ENCODE measurements at places on chromosomes 13 and 19.

DNA sequence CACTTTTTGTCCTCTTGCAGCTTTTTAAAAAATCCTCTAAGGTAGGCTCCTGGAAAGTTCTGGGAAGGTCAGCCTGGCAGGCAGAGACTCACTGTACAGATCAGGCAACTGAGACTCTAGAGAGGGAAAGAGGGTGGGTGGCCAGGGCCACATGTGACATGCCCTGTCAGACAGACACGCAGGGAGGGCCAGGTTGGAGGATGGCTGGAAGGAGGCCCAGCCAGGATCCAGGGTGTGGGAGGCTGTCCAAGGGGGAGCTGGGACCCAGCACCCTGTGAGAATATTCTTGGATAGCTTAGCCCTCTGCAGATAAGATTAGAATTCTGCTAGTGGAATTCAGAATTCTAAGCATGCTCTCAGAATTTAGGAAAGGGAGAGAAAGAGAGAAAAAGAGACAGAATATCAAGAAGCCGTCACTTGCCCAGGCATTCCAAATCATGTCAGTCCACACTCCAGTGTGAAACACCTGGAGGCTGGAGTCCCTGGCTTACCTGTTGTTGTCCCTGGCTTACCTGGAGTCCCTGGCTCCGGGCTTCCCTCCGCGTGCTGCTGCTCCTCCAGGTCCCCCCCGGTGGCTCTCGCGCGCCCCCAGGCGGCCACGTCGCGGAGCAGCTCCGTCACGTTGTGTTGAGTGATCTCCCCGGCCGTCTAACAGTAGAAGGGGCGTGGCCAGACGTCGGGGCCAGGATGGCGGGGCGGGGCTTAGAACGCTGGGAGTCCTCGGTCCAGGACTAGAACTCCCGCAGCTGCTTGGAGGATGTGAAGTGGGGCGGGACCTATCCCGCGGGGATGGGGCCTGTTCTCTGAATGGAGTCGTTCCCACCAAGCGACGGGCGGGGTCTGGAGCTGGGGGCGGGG lies 2.8 kb upstream of the TNNI3 start:
- peak; percentile 61 for DNase-seq

DNA sequence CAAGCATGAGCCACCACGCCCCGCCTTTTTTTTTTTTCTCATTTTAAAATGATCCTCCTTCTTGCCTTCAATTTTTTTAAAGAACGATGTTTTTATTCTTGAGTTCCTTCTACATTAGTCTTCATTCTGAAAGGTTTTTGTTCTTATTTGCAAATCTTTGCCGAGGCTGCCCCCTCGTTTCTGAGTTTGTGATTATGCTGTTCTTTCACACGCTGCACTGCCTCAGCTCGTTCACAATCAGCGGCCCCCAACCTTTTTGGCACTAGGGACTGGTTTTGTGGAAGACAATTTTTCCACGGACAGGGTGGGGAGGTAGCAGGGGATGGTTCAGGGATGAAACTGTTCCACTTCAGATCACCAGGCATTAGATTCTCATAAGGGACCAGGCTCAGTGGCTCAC lies 26.6 kb downstream of the ZNF787 start:
- no peak for DNase-seq

- no peak for DNase-seq
Observed at GRCh38 chr19:50874211-50874610, 972 bp downstream of the KLK2 start.

DNA sequence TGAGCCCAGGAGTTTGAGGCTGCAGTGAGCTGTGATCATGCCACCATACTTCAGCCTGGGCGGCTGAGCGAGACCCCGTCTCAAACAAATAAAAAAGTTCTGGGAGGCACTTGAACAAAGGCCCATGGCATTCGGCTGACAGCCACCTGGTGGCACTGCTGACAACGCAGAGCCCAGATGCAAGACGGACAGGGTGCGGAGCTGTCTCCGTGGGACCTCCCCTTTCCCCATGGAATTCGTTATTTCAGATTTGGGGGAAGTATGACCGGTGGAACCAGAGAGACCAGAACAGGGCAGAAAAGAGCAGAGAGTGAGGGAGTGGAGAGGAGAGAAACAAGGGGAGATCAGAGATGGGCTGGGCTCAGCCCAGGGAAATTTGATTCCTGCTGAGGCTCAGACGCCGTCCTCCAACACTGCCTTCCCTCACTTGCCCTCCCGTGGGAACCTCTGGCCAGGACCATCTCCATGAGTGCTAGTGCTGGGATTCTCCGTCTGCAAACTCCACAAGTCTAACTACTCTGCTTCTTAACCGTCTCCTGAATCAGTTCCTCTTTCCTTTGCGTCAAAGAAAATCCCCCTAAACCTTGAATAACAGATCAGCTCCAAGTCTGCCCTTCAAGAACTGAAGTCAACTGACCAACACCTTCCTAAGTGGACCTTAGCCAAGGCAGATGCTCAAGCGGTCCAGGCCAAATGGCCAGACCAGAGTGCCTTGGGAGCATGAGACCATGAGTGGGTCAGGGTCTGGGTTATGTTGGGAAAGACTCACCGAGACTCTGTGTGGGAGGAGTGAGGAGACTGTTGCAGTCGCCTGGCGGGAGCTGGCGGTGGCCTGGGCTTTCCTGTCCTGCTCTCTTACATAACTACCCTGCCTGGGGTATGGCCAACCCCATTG lies 11.9 kb upstream of the ATF5 start:
- DNase-seq: no peak

DNA sequence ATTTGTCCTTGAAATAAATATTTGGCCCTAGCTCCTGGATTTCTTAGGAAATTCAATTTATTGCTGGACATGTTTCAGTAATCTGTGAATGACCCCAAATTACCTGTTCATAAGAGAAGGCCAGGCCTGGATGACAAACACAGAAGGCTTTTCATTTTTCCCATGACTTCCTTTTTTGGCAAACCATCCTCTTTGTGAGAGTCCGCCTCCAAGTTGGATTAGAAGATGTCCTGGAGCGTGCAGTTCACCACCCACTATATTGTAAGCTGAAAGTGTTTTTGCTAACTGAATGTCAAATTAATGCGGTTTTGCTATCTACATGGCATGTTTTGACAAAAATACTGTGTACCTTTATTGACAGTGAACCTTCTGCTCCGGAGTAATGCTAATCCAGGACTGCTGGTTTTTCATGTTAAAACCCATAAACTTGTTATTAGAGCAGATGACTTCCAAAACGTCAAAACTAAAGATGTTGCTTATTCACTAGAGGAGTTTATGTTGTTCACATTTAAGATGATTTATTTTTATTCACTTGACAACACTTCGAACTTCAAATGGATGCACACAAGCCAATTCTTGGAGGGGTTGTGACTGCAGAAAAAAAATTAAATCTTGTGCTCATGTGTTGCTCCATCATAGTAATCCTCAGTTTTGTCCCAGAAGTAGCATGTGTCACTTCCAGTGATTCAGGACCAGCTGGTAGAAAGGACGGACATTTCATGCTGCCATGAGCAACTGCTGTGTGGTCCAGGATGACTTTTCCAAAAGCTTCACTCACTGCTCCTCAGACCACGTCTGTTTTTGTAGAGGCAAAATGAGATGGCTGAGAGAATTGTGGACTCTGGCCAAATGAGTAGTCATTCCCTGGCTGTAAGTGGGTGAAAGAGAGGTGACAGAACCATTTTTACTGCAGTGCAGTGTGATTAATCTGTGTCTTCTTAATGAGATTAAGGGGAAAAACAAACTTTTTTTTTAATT lies 71.0 kb downstream of the ITGBL1 start:
- no peak for DNase-seq

- no peak for DNase-seq
Observed at GRCh38 chr19:4503132-4503824, 15.0 kb downstream of the PLIN4 start.

DNA sequence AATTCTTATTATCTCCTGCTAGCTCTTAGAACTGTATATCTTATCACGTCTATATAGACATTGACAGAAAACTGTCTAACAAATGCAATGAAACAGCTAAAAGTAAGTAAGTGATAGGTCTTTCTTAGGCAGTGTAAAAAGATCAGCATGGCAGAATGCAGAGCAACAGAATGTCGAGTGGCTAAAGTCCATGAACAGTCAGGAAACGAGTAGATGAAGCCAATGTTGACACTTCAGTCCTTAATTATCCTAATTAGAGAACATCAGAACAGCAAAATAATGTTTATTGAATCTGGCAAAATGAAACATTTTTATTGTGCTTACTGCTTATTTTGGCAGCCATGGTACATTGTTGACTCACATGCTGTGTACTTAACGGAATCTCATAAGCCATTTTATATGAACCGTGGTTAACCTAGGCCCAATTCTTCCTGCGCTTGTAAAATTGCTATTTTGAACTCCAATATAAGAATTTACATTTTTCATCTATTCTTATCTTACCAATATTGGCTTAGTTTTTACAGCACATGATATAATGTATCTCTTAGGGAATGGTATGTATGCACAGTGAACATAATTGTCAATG lies 748.1 kb downstream of the DACH1 start:
- no peak for DNase-seq

DNA sequence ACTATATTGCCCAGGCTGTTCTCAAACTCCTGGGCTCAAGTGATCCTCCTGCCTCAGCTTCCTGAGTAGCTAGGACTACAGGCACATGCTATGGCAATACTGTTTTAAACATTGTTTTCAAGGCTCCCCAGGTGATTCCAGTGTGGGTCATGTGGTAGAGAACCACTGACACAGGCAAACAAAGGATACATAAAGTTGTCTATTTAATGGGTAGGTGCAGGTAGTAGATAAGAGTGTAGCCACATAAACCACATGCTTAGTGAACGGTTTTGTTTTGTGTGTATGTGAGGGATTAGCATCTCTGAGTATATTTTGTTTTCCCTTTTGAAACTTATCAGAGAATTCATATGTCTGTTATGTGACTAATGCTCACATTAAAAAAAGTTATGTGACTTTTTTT lies 36.7 kb downstream of the USPL1 start:
- DNase-seq: no peak

DNA sequence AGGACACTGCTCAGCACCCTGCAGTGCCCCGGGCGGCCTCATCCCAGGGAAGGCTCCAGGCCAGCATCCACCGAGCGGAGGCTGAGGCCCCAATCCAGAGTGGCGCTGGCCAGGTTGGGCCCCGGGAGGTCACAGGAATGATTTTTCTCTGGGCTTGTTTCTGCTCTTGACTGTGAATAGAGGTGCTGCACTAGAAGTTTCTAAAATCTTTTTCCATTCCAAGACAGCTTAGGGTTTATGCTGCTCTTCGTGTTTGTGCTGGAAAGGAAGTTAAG lies 15.1 kb downstream of the KDM4B start:
- DNase-seq: no peak

DNA sequence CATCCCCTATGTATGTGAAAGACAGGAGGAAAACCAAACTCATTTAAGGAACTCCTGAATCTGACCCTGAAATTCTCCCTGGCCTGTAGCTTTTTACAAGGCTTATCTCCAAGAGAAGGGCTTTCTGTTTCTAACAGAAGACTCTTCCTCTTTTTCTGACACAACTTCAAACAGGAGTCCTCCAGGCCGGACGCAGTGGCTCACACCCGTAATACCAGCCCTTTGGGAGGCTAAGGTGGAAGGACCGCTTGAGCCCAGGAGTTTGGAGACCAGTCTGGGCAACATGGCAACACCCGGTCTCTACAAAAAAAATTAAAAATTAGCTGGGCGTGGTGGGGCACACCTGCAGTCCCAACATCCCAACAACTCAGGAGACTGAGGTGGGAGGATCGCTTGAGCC lies 41.9 kb downstream of the CARS2 start:
- no peak for DNase-seq

GRCh38 chr19:15096223-15096622 lies 11.0 kb upstream of the SYDE1 start:
- DNase-seq: no peak

GRCh38 chr13:67158903-67159302 lies 71.2 kb downstream of the PCDH9 start:
- DNase-seq: no peak

GRCh38 chr19:46630586-46631205 lies 5.3 kb downstream of the GNG8 start:
- no peak for DNase-seq

- DNase-seq: no peak
Observed at GRCh38 chr19:44807162-44807561, 1.7 kb upstream of the BCAM start.

- DNase-seq: no peak
Observed at GRCh38 chr13:22561581-22561980, 619.2 kb upstream of the SGCG start.

DNA sequence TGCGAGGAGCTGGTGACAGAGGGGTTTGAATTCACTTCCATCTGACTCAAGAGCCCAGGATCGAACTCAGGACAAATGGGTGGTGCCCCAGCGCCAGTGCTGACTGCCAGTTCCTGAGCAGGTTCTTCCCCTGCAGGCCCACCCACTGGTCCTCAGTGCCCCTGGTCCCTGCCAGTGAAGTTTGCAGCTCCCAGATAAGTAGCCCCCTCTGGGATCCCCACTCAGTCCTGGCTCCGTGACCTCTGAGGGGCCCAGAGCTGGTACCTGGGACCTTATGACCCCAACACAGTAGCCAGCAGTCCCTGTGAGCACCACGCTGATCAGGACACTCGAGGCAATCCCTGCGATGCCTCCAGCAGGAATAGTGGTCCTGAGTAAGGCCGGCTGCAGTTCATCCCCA lies 11.3 kb upstream of the CEACAM20 start:
- DNase-seq: no peak

DNA sequence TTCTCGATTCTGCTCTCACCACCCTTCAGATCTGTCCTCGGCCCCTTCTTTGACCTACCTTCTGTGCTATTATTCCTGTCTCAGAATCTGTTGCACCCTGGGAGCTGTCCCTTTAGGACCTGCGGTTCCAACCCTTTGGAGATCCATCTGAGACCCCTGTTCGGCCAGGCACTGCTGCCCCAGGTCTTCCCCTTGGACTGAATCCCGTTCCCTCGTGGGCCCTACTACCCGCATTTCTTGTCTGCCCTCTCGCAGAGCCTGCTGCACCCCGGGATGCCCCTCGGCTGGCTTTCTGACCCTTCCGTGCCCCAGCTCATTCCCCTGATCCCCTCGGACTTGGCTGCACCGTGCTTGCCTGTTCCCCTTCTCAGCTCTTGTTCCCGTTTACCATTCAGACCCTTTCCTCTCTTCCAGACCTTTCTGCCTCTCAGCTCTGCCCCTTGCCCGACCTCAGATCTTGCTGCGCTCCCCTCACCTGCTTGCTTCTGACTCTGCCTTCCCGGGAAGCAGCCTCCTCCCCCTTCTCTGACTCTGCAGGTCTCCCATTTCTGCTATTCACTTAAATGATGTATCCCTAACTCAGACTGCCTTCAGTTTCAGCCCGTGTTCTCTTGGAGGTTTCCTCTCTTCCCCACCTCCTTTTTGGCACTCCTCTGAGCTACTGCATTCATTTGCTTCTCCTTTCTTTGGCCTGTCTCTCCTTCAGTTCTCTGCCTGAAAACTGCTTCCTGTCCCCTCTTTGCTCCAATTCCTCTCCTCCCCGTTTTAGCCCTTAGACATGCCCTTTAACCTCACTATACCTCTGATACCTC lies 1.1 kb downstream of the ARHGAP35 start:
- no peak for DNase-seq

- no peak for DNase-seq
Observed at GRCh38 chr13:65064967-65065366, 2165.2 kb downstream of the PCDH9 start.

GRCh38 chr13:30156826-30157615 lies 150.3 kb downstream of the KATNAL1 start:
- no peak for DNase-seq

GRCh38 chr19:48121909-48122371 lies 11.3 kb upstream of the PLA2G4C start:
- DNase-seq: no peak

Data from stimulated activated CD8-positive, alpha-beta memory T cell treated with anti-CD3 and anti-CD28 coated beads, Interleukin-12 subunit alpha, Interleukin-12 subunit beta, amount 100 ng/mL, for 4 hours (primary cell).